GM12864 (cell line): ENCODE measurements at places on chromosomes 5 and 9.

- DNase-seq: no peak
Measured at GRCh38 chr5:168513861-168514428, 15.2 kb upstream of the FBLL1 start.

- no peak for DNase-seq
Measured at GRCh38 chr9:19690128-19690527, 98.7 kb downstream of the SLC24A2 start.

GRCh38 chr5:160539431-160539830 lies 117.8 kb downstream of the PTTG1 start:
- DNase-seq: no peak

- no peak for DNase-seq
Measured at GRCh38 chr5:116621599-116621998, 47.0 kb upstream of the SEMA6A start.

DNA sequence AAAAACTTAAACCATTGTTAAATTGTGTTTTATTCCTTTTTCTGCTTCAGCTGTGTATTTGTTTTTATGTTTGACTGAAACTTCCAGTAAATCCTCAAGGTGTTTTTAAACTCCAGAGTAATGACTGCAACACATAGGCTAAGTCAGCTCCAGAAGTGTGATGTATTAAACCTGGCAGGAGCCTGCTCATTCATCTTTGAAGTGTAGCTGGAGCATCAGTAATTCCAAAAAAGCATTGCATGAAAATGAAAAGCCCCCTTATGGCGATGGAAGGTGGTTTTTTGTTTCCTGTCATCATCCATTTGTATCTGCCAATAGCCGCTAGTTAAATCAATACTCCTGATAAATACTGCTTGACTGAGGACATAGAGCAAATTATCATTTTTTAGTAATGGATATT lies 474.2 kb upstream of the ADAMTS16 start:
- DNase-seq: no peak

DNA sequence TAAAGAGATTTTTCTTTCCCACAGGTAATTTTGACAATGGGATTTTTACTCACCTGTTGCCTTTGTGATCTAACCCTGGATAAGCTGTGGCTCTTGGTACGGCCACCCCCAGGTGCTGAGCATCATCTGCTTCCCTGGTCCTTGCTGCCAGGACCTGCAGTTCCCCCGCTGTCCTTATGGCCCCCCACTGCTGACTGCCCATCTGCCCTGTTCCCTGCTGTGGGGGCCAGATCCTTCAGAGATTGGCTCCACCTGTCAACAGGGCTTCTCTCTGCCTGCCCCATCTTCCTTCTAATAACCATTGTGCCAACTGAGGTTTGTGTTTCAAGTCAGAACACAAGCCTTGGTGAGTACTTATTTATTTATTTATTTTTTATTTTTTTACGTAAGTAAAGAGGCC lies 183.3 kb downstream of the MAPKAP1 start:
- no peak for DNase-seq

DNA sequence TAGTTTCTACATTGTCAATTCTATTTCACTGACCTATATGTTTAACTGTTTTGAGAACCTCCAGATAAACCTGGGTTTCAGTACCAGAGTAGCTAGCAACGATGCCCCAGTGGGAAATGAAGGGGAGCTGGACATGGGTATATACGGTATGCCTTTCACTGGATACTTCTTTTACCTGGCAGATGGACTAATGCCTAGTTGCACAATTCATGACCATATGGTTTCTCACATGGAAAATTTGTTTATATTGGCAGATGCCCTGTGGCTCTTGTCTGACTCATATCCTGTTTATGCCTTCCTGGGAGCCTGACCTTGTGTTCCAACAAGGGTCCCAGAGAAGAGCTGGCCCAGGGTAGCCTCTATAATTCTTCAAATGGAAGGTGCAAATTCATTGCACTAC lies 144.1 kb downstream of the MAT2B start:
- DNase-seq: no peak

DNA sequence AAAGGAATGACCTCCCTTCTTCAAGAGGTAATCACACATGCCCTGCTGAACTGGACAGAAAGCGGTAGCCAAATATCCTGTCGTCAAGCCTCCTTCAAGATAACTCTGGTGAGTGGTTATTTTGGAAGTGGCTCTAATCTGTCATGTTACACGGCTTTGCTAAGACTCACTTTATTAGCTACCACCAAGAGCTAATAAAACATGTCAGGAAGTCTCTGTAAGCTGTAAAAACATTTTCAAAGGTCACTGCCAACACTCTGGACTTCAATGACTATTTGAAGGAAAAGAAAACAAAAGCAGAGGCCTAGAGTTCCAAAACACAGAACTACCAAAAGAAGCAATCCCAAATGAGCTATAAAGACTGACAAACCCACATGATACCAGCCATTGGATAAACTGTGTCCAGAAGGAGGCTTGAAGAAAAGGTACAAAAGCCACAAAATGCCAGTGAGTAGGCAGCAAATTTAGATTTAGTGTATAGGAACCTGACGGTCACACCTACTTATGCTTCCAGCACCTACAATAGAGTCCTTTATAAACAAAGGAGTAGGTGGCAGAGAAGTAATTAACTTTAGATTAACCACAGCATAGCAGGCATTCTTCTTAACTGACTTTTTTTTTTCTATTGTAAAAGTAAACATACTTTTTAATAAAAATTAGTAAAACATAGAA lies 97.3 kb upstream of the EQTN start:
- no peak for DNase-seq

GRCh38 chr9:128124873-128125579 lies 2.5 kb downstream of the PTGES2 start:
- DNase-seq: no peak

GRCh38 chr9:110217656-110218099 lies 9.7 kb upstream of the C9orf152 start:
- DNase-seq: peak; percentile 18

DNA sequence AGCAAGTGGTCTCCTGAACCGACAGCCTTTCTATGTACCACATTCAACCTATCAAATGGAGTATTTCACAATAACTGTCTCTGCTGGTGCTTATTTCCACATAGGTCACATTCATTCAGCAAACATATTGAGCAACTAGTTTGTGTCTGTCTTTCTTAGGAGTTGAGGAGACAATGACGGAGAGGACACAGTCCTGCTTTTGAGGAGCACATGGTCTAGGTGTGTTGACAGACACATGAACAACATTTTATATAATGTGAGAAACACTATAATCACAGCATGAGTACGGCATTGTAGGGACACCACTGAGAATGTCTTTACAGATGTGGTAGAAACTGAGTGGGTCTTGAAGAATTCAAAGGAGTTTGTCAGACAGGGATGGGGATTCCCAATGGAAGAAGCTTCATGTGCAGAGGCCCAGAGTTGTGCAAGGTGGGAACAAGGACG lies 28.5 kb downstream of the NFIL3 start:
- DNase-seq: no peak

DNA sequence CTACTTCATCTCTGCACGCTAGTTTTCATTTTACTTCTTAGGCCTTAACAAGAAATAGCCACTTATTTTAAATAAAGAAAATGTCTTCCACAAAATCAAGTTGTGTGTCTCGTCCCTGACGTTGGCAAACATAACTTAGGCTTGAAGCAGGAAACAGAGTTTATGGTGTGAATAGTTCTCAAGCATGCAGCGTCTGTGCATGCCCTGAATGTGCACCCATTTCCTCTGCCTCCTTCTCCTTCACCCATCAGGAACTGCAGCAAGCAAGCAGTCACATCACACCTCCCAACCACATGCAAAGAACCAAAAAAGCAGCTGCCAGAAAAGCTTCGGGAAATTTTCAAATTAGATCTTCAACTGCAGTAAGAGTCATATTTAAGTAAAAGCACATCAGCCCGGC lies 424.0 kb upstream of the IRX4 start:
- DNase-seq: no peak

GRCh38 chr5:176573564-176574296 lies 24.6 kb downstream of the CDHR2 start:
- DNase-seq: peak; percentile 25

DNA sequence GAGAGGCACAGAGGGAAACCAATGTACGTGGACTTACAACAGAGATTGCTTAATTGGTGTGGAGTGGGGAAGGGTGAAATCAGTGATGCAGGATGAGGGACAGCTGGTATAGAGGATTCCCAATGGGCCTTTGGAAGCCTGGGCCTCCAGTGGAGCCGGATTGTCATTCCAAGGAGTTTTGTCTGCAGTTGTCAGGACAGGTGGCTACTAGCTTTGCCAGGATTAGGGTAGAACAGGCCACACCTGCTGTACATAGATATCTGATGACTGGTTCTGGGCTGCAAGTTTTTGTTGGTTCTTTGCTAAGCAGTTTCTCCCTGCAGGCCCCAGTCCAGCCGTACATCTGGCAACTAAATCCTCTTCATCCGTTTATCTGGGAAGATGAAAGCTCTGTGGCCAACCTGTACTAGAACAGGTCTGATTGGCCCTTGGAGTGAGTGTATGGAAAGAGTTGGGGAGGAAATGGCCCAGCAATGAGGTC lies 4.2 kb downstream of the SKP2 start:
- no peak for DNase-seq

GRCh38 chr9:126788634-126789349 lies 16.0 kb upstream of the ZBTB43 start:
- no peak for DNase-seq

DNA sequence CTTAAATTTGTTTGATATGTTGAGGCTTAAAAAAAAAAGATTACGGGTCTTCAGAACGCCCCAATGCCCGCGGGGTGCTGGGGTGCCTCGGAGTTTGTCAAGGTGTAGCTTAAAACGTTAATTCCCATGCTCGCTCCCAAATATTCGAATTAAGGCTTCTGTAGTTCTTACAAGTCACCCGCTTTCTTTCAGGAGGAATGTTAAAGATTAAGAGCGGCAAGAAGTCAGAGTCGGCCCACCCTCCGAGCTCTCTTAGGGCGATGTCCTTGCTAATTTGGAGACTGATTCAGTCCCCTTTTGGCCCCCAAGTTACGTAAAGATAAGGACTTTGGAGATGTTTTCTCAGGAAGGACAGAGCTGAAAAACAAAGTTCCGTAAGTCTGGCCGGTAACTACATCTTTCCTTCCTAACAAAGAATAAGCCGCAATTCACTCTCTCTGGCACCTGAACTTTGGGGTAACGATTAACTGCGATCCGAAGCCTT lies 746 bp upstream of the NPM1 start:
- DNase-seq: no peak

DNA sequence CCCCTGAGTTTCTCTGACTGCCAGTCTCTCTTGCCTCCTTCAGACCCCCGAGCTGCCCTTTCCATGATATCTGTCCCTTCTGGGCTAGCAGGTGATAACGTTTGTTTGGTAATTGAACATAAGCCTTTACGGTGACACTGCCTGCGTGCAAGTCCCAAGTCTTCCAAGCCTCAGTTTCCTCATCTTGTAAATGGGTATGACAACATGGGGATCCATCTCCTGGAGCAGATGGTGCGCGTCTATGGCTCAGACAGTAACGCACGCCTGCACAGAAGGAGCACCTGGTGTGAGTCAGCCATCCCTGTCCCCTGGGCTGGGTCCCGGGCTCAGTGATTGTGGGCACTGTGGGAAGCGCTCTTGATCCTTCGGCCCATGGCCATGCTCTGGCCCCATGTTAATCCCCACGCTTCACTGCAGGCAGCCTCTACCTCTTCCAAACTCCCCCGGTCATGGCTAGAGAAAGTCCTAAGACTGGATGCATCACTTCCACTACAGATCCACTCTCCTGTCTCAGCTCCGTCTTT lies 85.8 kb downstream of the DAP start:
- no peak for DNase-seq

- DNase-seq: no peak
Measured at GRCh38 chr9:98763986-98764745, 32.2 kb downstream of the ANKS6 start.

- no peak for DNase-seq
Measured at GRCh38 chr5:59036274-59036961, 453.5 kb downstream of the RAB3C start.

GRCh38 chr5:149550594-149551226 lies 529 bp downstream of the CSNK1A1 start:
- no peak for DNase-seq

- DNase-seq: no peak
Measured at GRCh38 chr5:17400724-17401469, 97.1 kb upstream of the TAF11L2 start.

- peak; percentile 1 for DNase-seq
Measured at GRCh38 chr9:77977210-77977611, 54.4 kb downstream of the GNAQ start.

DNA sequence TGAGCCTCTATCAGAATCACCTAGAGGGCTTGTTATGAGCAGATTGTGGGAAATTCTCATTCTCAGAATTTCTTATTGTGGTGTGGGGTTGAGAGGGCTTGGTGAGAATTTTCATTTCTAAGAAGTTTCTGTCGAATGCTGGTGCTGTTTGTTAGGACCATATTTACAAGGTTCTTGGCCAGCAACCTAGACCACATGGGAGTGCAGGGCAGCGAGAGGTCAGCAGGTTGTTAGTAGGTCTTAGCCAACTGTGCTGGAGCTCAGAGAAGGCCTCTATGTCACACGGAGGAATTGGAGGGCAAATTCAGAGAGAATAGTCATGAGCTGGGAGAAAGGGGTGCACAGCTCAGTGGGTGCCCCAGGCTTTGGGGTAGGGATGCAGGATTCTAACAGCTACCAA lies 357.0 kb downstream of the LRRC70 start:
- no peak for DNase-seq

DNA sequence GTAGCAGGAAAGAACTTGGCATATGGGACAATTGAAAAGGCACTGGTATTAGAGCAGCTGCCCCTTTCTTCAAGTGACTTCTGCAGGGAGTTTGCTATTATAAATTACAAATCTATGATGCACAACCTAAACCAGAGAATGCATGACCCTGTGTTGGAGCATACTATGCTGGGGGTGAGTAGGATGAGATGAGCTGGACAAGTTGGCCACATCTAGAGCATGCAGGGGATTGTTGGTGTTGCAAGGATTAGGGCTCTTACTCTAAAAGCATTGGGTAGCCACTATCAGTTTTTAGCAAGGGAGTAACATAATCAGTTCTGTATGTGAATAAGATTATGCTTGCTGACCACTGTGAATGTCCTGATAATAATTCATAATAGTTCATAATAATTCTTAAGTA lies 186.7 kb downstream of the KIAA0825 start:
- no peak for DNase-seq

GRCh38 chr5:168365581-168366081 lies 74.2 kb downstream of the WWC1 start:
- DNase-seq: no peak

DNA sequence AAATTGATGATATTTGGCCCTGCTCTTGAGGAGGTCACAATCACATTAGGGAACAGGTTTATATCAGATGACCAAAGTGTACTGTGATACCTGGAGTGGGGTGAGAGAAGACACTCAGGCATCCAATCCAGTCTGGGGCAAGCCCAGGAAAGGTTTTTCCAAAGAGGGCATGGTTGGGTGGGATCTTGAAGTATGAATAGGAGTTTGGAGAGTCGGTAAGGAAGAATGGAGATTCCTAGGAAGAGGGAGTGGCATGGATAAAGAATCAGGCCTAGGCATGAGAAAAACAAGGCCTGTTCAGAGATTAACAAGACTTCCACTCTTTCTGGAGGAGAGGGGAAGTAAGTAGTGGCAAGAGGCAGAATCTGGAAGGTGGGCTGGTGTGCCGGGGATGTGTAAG lies 91.1 kb downstream of the MVB12B start:
- no peak for DNase-seq
